ENCODE measurements at places on chromosomes 5 and 9. TPM values are rescaled to one million over a fixed set of nuclear protein-coding genes. Genes with fewer than 3 reads are reported as not detected.
A peak's percentile ranks its signal among the peaks of the same experiment; 100 is the strongest.

DNA sequence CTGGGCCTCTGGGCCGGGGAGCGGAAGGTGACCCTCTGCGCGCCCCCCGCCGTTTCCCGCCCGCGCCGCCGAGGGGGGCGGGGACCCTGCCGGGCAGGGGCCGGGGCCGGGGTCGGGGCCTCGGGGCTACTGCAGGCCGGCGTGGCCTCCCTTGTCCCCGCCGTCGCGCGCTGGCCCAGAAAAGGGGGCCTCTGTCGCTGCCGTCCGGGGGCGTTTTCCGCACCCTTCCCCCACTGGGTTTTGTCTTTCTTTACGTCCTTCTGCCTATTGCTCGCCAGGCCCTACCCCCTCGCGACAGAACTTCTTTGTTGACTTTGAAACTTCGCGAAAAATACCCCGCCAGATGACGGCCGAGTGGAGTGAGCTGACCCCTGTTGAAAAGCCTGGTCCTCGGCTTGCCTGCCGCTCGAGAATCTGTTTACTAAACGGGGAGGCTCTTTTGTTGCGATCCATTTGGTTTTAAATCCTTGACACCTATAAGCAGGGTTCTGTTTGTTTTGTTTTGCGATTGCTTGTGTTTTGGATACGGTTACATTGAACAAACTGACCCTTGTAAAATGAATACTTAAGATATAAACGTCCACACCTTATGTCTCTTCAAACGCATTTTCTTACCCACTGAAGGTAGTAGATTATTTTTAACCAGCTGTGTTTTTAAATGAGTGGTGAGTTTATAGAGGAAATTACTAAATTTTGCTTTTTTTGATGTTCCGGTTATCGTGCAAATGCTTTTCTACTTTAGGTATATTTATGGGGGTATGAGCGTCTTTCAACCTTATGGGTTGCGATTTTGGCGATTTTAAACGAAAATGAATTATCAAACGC, 765 bp downstream of the MARCHF6 start:
- peak; percentile 71 for DNase-seq

GRCh38 chr5:132251220-132251725, 6.2 kb upstream of the PDLIM4 start:
- no peak for DNase-seq

GRCh38 chr9:76206821-76207220, 187.4 kb downstream of the RFK start:
- DNase-seq = no peak

DNA sequence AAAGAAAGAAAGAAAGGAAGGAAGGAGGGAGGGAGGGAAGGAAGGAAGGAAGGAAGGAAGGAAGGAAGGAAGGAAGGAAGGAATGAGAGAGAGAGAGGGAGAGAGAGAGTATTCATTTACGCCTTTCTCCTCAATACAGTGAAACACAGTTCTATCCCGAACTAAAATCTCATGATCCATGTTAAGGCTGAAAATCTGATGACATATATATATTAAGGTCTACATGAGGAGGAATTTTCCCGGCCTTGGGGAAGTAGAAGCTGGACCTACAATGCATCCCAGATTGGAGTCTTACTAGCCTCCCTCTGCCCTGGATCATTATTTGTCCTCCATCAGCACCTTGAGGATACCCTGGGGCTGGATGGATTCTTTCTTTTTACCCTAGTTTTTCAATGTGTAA, 95.1 kb upstream of the DAPK1 start:
- no peak for DNase-seq

DNA sequence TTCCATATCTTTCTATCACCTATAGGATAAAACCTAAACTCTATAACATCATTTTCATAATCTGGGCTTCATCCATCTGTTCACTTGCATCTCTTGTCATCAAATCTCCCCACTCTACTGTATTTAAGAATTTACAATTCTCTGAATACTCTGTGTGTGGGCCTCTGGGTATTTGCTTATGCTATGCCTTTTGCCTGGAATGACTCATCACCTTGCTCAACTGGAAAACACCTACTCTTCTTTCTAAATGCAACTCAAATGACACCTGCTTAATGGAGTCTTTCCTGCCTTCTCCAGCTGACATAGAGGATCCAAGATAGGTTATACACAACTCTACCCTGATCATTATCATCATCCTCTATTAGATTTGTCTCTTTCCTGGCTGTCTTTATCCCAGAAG, 421.7 kb downstream of the SPATA31D1 start:
- no peak for DNase-seq

GRCh38 chr5:152686931-152687330, 281.9 kb upstream of the NMUR2 start:
- no peak for DNase-seq

Gene TAF1L
- total RNA-seq = not detected

Gene SV2C
- total RNA-seq = 0.22 TPM

Gene ARL14EPL
- not detected for total RNA-seq

Gene SCGB3A1
- total RNA-seq = not detected

Gene GGTA1
- 27.9 TPM for total RNA-seq

GRCh38 chr9:89528131-89528530, 30.2 kb upstream of the SEMA4D start:
- no peak for DNase-seq

DNA sequence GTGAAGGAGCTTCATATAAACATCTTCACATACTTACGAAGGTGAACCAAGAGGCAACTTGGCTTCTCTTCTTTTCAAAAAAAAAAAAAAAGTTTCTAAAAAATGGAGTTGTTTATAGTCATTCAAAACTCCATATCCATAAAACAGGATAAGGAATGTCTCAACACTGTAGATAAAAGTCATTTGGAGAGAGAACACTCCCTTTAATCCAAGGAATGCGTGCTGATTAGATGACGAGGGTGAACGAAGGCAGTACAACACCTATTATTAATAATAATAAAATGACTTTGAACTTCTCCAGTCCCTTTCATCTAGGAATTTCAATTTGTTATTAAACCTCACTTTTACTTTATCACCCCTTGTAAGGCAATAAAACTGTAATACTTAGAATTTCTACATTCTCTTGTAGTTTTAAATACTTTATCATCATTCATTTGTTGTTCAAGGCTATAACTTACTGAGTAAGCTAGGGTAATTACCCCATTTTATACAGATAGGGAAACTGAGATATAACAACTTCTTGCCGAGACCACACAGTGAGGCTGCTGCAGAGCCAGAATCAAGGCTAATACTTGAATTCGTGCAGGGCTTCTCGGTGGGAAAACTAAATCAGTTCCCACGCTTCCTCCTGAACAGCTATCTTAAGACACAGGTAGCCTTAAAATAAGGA, 377.1 kb downstream of the EFNA5 start:
- DNase-seq = no peak

GRCh38 chr9:7783635-7784063, 15.9 kb downstream of the DMAC1 start:
- no peak for DNase-seq

GRCh38 chr5:16437977-16438376, 27.6 kb downstream of the ZNF622 start:
- DNase-seq = no peak

DNA sequence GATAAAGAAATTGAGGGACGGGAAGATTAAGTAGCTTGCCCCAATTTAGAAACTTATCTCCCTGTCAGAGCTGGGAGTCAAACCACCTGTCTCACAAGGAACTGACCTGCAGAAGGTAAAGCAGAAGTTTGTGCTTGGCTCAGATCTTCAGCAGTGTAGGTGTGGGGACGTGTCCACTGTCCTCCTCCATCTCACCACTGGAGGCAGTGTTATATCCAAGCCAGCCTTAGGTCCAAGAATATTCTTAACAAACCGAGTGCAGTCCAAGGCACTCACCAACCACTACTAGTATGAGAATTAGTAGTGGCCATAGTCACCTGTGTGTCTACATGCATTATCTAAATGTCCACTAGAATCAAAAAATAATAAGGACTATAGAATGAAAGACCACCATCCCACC, 86.3 kb upstream of the IRX1 start:
- no peak for DNase-seq

Gene OTULINL
- total RNA-seq = 6.0 TPM

Gene SIGMAR1
- 25.6 TPM for total RNA-seq

DNA sequence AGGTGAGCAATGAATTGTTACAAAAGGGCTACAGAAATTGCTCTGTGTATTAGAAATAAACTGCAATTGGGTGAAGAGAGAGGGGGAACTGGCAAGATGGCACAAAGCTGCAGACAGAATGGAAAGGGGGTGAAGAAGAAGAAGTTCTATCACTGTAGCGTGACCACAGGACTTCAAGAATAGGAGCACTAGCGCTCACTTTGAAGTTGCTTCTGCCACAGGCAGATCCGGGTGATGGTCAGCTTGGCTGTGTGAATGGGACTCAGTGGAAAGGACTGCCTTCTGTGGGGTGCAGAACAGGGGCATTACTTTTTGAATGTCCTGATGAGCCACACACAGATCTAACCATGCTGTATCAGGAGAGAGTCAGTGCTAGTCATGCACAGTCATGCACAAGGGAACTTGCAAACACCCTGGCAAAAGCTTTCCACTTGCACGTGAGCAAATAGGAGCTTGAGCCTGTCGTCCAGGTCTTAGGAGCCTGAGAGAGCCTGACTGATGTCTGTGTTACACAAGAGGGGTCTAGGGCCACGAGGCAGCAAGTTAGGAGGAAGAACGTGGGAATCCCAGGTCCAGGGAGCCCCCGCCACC, 16.3 kb downstream of the IL5 start:
- DNase-seq = no peak

DNA sequence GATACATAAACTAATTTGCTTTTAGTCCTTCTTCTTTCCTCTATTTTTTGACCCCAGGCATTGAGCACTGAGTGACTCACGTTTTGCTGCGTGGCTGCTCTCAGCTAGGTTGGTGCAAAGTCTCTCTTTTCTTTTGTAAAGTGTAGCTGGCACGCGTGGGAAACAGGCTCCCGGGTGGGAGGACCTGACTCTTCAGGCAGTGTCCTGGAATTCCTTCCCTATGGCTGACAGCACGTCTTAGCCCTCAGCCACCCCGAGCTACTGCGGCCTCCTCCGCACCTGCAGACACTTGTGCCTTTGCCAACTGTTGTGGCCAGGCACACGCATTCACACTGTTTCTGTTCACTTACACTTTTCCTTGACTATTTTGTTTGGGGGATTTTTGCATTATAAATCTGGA, 877 bp upstream of the SCGB3A1 start:
- DNase-seq = no peak

- no peak for DNase-seq
These were observed 546.5 kb downstream of the PDE4D start for GRCh38 chr5:59346982-59347381.

DNA sequence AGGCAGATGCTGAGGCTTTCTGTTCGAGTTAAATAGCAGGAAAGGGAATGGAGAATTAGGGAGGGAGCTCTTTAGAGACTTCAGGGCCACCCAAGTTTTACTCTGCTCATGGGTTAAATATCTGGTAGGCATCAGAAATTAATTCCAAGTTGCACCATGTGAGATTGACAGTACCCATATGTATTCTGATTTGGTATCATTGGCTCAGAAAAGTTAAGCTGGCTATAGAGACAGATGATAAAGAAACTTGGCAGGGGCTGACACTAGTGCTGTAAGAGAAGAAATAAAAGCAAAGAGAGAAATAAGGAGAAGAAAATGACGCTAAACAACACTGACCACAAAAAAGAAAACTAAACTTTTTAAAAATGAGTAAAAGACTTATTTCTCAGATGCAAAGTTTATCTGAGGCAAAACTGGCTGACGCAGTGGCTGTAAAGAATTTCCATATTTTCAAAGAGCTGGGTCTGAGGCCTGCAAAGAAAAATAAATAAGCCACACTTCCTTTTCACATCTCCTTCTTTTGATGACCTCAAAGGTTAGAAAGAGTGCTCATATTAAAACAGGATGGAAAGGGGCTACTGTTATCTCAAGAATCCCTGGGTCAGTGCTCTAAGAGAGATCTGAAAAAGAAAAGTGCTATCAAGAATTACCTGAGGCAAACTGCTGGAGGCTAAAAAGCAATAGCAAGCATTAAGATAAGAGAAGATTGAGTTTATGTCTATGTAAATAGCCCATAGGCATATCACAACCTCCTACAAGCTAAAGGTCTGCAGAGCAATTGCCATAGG, 399.0 kb upstream of the MEF2C start:
- no peak for DNase-seq

GRCh38 chr5:132052520-132052919, 7.9 kb upstream of the IL3 start:
- DNase-seq = no peak

Gene DCANP1
- not detected for total RNA-seq

GRCh38 chr5:77993141-77993854, 217.2 kb upstream of the TBCA start:
- DNase-seq = no peak

- no peak for DNase-seq
These were observed 815 bp downstream of the ANXA6 start for GRCh38 chr5:151156507-151157420.

DNA sequence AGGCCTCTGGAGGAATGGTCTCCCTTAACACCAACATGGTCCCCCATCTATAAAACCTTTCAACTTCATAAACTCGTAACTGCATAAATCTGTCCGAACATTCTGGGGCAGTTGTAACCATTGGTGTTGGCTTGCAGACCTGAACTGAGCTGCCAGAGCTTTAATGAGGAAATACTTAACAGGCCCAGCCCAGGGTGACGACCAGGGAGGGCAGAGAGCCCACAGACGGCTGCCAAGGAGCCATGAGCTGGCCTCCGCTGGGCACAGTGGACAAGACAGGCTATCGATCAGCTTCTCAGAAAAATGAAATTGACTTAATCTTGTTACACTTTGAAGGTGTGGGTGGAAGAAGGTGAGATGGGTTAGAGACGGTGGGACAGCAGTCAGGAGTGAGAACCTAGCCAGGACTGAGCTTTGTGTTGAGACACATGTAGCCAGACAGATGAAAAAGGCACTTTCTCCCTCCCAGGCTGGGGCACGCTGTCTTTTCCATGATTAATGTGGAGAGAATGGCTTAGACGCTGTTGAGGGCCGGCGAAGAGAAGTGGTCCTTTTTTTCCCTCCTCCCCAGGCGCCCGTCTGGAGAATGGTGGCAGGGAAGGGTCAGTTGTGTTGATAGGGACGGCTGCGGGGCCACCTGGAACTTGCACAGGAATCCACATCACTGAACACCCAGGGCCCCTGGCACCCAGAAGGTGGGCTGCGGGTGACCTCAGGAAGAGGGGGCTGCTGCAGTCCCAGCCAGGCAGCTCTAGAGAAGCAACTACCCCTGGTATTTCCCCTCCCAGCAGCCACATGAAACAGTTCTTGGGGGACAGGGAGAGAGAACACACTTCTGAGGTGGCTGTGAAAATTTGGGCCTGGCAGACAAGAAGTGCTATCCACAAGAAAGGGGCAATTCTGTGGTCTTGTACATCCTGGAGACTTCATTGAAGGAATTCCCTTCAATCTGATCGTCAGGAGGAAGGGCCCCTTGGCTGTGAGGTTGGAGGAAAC, 27.3 kb upstream of the TCOF1 start:
- DNase-seq = no peak
